ENCODE measurements at places on chromosomes 2 and 18.

DNA sequence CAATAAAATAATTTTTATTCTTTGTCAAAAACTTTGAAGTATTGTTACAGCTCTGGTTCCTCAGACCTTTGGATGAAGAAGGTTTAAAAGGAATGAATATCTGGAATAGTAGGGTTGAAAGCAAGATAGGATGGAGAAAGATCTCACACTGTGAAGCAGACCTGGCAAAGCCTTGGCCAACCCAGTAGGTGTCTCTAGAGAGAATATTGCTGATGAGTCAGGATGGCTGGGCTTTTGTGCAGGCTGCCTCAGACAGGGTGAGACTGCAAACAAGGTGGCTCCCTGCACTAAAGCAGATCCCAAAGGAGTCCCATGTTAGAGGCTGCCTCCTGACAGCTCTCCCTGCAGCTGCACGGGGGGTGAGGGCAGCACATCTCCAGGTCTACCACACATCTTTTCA, 226.0 kb upstream of the ITGA4 start:
- no peak for DNase-seq

DNA sequence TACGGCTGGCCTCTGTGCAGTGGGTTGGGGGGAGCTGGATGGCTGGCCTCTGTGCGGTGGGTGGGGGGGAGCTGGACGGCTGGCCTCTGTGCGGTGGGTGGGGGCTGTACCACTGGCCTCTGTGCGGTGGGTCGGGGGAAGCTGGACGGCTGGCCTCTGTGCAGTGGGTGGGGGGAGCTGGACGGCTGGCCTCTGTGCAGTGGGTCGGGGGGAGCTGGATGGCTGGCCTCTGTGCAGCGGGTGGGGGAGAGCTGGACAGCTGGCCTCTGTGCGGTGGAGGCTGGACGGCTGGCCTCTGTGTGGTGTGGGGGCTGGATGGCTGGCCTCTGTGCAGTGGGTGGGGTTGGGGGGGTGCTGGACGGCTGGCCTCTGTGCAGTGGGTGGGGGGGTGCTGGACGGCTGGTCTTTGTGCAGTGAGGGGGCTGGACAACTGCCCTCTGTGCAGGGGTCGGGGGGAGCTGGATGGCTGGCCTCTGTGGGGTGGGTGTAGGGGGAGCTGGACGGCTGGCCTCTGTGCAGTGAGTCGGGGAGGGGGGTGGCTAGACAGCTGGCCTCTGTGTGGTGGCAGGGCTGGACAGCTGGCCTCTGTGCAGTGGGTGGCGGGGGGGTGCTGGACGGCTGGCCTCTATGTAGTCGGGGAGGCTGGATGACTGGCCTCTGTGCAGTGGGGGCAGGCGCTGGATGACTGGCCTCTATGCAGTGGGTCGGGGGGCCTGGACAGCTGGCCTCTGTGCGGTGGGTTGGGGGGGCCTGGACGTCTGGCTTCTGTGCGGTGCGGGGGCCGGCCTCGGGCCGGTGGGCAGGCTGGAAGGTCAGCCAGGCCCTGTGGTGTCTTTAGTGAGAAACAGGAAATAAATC, 31.9 kb downstream of the NFATC1 start:
- DNase-seq: no peak

DNA sequence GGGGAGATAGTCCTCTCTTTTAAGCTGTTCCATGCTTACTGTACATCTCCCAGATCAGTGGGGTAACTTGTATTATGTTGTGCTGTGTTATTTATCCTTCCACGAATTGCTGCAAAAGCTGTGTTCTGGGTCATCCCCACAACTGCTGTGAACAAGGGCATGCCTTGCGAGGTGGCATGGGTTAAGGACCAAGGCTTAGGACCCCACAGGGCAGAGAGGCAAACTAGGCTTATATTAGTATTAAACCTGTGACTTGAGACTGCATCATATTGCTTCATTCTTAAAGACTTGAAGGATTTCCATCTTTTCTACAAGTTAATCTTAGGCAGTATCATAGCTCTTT, 19.9 kb downstream of the RND3 start:
- DNase-seq: no peak

GRCh38 chr2:238398577-238398976, 28.1 kb upstream of the ASB1 start:
- DNase-seq: no peak

GRCh38 chr18:9494778-9495331, 19.5 kb downstream of the RALBP1 start:
- no peak for DNase-seq

DNA sequence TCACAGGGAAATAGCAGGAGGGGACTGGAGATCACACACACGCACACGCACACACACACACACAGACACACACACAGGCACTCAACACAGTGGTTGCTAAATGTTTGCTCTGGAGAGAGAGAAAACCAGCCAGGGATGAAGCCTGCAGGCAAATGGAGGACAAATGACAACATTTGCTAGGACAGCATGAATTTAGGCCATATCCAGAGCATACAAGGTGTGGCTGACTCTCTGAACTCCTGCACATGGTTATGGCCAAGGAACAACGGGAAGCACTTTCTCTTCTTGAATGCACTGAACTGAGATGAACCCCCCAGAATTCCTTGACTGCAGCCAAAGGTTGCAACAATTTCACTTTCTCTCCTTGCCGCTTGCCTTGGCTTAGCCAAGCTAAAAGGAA, 230.0 kb upstream of the RASGRP3 start:
- no peak for DNase-seq

DNA sequence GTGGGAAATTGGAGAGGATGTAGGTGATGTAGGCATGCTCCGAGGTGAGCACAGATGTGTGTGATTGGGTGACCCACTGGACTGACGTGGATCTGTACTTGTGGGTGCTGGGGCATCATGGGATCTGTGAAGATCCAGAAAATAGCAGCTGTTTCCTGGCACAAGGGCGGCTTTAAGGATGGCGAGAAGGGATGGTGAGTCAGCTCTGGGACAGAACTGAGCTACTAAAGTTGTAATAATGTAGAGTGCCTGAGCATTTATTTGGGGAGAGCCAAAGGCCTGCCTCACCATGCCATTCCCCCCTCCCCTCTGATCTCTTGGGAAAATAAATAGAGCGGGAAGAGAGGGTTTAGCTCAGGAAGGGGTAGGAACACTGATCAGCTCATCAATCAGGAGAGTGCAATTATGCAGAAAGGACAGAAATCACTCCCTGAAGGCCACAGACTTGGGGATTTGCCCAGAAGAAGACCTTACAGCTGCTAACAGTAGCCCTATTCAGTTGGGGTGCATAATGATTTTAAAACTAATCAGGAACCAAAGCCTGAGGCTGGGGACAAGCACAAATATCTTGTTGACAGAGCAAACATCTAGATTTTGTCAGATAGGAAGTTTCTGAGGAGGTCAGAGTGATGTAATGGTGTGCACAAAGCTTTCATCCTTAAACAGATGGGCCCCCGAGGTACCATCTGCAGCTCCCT, 30.3 kb downstream of the TANC1 start:
- peak; percentile 91 for DNase-seq

Measured in fibroblast of lung (primary cell).